SIG-M5 (cell line): ENCODE measurements at places on chromosomes 6 and 20.

DNA sequence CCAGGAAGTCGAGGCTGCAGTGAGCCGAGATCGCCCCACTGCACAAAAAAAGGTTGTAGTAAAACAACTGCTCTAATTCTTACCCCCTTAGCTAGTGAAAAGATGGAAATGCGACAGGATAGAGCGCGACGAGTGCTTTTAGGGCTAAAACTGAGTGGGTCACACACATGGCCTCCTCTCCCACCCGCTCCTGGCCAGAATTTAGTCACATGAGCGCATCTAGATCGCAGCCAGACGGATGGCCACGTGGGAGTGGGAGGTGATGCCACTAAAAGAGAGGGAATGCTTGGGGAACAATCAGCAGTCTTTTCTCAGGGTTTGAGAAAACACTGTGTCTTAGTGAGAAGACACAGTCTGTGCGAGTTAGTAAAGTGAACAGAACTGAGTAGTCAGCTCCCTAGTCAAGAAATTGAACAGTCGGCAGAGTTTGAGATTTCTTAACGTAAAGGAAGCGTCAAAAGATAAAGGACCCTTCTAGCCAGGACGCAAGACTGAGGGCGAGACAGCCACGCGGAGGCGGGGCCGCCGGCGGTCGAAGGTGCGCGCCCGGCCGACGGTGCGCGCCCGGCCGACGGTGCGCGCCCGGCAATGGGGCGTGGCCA, 664 bp upstream of the ACTR5 start:
- DNase-seq: no peak

DNA sequence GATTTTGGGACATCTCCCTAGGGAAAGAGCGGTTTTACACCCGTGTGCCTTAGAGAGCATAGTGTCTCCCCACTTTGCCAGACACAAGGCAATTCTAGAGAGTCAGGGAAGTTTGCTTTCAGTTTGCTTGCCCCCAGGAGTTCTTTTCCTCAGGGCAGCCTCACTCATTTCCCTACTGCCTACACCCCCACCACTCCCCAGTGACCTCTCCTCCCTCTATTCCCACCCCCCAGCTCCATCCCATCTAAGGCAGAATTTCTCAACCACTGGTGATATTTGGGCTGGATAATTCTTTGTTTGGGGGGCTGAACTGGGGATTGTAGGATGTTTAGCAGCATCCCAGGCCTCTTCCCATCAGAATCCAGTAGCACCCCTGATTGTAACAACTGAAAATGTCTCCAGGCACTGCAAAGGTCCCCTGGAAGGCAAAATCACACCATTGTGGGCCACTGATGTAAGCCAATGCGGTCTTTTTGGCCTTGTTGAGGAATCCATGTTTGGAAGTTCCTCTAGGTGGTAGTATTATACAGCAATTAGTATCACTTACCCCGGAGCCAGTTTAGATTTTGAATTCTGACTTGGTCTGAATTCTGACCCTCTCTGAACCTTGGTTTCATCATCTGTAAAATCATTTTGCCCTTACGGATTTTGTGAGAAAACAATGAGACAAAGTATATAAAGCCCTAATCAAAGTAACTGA, 1.3 kb downstream of the EPPIN start:
- DNase-seq: no peak

DNA sequence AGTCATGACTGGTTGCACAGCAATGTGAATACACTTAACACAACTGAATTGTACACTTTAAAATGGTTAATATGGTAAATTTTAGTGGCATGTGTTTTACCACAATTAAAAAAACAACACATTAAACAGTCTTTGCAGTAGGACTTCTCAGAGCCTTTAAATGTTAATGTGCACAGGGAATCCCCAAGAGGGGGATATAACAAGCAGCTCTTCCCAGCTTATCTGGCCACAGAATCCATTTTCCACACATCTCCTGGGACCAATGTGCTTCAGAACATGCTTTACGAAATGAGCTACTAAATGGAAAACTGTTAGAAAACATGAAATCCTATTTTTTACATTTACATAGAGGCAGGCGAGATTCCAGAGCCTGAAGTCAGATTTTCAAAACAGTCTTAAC, 44.4 kb downstream of the FYN start:
- DNase-seq: no peak

GRCh38 chr6:32089082-32089828, 19.9 kb downstream of the TNXB start:
- DNase-seq: no peak

DNA sequence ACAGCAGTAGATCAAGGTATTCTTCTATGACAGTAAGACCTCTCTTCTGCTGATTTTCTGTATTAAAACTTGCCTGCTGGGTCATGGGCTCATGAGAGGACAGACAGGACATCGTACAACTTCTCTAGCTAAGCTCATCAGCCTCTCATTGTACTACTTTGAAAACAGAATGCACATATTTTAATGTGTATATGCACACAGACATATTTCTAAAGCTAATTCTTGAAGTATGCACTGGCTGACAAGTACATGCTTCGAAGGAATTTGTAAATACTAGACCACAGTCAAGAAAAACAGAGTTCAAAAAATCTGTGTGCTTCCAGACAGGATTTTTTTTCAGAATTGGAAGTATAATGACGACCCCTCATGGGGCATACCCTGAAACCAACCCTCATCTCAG, 81.7 kb upstream of the CD83 start:
- no peak for DNase-seq

GRCh38 chr6:135922174-135922573, 70.7 kb downstream of the PDE7B start:
- no peak for DNase-seq

DNA sequence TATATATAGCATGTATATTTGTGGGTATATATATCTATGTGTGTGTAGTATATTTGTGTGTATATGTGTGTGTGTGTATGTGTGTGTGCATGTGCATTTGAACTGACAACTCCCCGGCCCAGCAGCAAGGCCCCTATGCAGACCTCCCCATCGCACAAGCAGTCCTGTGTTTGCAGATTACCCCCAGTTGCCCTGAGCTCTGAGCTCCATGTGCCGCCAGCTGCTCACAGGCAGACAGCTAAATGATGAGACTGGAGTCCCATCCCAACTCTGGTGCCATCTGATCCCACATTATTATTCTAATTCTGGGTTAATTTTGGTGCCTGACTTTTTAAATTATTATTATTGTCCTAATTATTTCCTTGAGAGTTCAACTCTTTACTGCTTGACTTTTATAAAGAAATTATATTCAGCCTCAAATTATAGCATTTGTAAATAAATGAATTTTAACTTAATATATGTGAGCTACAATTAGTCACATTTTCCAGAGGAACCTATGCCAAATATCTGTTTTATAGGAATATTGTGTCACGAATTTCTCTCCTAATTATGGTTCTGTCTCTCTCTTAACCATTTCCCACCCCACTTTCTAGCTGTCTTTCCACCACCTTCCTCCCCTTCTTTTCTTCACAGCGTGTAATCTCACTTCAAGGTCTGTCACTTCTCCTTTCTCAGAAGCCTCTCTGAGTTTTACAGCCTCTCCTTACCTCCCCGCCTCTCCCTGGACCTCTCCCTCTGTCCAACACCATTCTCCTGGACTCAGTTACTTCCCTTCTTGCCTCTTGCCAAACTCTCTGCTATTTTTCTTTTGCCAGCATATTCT, 90.6 kb upstream of the SYNDIG1 start:
- no peak for DNase-seq

DNA sequence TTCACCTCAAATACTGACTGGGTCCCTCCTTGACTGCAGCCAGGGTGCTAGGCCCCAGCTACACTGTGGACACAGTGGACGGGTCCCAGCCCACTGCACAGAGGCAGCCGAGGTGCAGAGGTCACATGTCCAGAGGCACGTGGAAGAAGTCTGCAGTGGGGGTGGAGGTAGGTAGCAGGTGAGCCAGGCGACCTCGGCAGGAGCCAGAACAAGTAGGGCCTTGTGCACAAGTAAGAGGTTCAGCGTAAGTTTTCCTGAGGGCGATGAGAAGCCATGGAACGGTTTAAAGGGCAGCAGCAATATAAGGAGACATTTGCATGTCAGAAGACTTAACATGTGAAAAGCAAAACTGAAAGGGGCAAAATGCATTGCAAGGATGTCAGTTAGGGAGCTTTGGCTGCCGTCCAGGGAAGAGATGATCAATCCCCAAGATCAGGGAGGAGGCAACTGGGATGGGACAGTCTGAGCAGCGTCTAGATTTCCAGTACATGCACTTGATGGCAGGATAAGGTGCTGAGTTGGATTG, 49.7 kb upstream of the SNX9 start:
- DNase-seq: no peak

GRCh38 chr20:64238851-64239387, 16.6 kb upstream of the PCMTD2 start:
- no peak for DNase-seq

DNA sequence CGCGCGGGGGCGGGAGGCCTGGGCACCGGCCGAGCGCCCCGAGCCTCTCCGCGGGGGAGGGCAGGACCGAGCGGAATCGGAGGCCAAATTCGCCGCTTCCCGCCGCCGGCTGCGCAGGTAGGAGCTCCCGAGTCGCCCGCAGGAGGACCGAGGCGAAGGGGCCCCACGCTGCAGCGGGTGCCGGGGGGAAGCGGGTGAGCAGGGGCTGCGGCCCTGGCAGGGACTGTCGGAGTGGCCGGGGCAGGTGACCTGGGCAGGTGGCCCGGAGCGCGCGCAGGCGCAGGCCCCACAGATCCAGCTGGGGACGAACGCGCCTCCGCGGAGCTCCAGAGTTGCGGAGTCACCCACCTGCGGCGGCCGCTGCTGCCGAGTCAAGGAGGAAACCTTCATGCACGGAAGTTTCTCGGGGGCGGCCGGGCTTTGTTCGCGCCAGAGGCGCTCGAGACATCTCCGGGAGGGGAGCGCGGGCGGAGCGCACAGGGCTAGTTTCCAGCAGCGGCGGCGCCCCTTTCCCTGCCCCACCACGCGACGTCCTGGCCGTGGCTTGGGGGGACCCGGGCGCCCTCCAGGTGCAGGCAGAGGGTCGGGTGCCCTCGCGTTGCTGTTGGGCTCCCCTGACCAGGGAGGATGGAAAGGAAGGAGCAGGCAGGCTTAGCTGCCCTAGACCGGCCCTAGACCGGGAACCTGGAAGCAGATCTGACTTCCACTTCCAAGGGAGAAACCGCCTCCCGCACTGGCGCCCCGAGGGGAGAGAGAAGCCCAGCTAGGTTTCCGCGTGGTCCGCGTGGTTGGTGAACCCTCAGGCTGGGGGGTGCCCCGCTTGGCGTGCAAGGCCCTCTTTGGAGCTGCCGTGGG, 590 bp downstream of the SLCO4A1 start:
- DNase-seq: no peak

- DNase-seq: no peak
These were observed 27.2 kb upstream of the SYNJ2 start for GRCh38 chr6:157954150-157955117.

GRCh38 chr6:31038559-31038958, 28.3 kb downstream of the MUC22 start:
- no peak for DNase-seq

DNA sequence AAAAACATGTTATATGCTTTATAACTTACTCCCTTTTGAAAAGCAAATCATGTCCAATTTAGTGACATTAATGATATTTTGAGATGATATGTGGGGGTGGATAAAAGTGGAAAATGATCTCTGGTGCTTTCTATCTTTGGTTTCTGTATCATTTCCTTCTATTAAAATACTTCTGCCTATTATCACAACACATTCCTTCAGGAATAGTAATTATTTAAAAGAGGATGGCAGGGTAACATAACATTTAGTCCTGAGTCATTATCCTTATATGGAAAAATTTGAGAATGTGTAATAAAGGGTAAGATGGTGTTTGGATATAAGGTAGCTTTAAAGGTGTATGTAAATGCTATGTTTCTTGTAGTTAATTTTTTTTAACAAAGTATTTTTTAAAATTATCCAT, 657.7 kb downstream of the PHF3 start:
- DNase-seq: no peak

DNA sequence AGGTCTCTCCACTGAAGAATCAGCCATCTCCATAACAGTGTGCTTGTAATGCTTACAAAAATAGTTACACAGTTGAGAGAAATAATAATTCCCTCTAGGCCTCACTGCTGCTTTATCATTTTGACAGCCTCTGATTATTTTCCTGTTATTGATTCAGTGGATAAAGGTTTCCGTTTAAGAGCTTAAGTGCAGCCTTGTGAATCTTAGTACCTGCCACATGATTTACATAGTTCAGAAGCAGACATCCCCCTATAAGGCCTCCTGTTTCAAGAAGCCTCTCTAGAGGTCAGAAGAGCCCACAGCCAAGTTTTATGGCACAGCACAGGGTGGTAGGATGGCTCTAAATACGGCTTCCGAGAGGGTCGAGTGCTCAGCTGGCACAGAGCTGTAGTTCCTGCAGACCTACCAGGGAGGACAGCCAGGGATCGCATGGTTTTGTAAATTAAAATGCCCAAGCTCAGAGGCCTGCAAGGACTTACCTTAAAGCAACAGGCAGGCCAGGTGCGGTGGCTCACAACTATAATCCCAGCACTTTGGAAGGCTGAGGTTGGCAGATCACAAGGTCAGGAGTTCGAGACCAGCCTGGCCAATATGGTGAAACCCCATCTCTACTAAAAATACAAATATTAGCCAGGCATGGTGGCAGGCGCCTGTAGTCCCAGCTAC, 17.6 kb upstream of the PYGB start:
- no peak for DNase-seq

DNA sequence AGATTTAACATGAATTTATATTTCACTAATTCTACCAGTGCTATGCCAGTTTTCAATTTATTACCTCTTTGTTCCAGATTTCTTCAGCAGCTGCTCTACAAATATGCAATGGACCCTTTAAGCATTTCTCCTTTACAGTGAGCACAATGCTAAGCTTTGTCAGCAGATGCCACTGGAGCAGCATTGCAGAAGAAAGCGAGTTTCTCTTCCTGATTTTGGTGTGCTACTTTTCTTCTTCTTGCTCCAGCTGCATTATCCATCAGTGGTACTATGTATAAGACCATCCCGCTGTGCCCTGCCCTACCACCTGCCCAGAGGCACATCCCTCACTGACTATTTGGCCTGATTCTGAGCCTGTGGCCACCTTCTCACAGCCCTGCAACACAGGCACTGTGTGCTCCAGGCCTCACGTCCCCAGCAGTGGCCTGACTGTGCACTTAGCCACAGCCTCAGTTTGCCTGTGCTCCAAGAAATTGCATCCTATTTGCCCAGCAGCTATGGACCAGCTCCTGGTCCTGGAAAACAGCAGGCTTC, 84.1 kb downstream of the TNFAIP3 start:
- DNase-seq: peak; percentile 37

- no peak for DNase-seq
These were observed 905 bp downstream of the RARS2 start for GRCh38 chr6:87588756-87589407.

DNA sequence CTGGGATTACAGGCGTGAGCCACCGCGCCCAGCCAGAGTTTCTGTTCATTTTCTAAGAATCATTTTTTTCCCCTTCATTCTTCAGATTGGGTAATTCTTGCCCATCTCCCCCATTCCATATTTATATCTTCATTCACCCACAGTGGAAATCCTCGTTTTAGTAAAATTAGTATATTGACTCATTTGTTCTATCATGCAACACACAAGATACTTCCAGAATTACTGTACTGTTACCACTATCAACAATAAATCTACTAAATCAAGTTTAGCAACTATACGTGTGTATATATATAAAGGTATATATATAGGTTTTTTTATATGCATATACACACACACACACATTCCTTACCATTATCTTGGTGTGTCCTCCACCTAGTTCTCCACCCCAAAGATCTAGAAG, 41.2 kb upstream of the KCNG1 start:
- no peak for DNase-seq
